Neural crest cell (in vitro differentiated cells): ENCODE measurements at places on chromosomes 11 and 22. TPM values are rescaled to one million over a fixed set of nuclear protein-coding genes. Genes with fewer than 3 reads are reported as not detected.

KCNQ1OT1 gene
- total RNA-seq: 2.3 TPM in 2 replicates

LIF gene
- 0.57 and 1.1 TPM in 2 replicates for total RNA-seq

PRRG4 gene
- total RNA-seq: not detected in 2 replicates

CCDC85B gene
- 29.3 and 29.4 TPM in 2 replicates for total RNA-seq

OR10D3 gene
- total RNA-seq: not detected in 2 replicates

OR2D3 gene
- total RNA-seq: not detected in 2 replicates

WBP2NL gene
- total RNA-seq: not detected in 2 replicates

OR51E2 gene
- not detected in 2 replicates for total RNA-seq
